Osteoblast (primary cell): ENCODE measurements at places on chromosomes 5 and 9.

GRCh38 chr5:131394128-131394527, 130.3 kb downstream of the CDC42SE2 start:
- DNase-seq, result no peak

GRCh38 chr5:55377810-55378209, 70.0 kb downstream of the MTREX start:
- DNase-seq, result no peak

DNA sequence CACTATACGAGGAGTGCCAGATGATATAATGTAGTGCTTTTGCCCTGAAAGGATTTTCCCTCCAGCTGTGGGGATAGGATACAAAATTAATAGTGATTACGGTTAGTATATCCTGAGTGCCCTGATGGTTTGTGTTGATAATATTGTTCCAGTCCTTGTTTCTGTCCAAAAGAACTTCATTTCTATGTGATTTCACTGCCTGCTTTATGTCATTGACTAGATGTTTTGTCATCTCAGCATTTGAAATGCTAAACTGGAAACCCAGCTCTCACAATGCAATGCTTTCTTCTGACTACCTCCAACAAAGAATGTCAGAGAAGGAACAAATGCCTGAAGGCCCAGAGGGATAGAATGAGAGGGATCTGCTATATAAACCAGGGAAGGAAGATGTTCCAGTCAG, 177.8 kb downstream of the NIPBL start:
- DNase-seq, result no peak

DNA sequence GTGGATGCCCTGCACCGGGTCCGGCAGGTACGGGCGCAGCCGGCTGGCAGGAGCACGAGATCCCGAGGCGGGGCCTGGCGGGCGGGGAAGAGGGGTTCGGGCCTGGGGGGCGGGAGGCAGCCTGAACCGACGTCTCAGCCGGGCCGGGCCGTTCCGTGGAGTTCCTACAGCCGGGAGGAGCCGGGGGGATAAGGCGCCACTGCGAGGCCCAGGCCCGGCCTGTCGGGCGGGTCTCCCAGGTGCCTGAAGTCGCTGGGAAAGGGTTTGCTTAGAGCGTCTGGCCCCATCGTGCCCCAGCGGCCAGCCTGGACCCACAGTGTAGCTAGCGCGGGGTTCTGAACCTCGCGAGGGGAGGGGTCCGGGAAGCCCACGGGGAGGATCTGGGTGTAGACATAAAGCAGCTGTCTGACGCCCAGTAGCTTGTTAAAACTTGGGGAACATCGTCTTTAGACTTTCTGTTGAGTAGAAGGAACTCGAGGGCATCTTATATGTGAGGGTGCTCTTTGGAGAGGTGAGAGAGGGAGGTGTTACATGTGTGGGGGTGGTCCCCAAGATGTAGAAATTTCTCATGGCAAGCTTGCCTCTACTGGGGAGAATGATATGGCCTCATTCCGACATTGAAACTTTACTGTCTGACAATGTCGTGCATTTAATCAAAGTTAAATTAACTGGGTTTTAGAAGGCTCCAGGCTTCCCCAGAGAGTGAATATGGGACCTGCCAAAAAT, 524 bp downstream of the FUBP3 start:
- DNase-seq, result peak; percentile 69

GRCh38 chr9:135090547-135090946, 3.1 kb downstream of the OLFM1 start:
- DNase-seq, result no peak

GRCh38 chr9:127943011-127943662, 5.5 kb upstream of the DPM2 start:
- peak; percentile 15 for DNase-seq

DNA sequence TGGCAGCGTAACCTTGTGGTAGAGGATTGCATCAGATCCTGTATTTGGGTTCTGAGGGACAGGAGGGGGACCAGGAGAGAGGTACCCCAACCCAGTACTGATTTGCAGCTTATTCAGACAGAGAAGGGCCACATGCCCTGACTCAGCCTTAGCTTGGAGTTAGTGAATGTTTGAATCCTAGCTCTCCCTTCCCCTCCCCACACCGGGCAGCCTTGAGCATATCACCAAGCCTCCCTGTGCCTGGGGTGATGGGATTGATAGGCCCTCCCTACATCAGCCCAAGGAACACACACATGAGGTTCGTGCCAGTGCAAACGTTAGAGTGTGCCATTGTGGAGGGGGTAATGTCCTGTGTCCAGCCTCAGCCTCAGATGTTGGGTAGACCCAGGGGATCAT, 71.9 kb downstream of the AMBP start:
- DNase-seq, result no peak

DNA sequence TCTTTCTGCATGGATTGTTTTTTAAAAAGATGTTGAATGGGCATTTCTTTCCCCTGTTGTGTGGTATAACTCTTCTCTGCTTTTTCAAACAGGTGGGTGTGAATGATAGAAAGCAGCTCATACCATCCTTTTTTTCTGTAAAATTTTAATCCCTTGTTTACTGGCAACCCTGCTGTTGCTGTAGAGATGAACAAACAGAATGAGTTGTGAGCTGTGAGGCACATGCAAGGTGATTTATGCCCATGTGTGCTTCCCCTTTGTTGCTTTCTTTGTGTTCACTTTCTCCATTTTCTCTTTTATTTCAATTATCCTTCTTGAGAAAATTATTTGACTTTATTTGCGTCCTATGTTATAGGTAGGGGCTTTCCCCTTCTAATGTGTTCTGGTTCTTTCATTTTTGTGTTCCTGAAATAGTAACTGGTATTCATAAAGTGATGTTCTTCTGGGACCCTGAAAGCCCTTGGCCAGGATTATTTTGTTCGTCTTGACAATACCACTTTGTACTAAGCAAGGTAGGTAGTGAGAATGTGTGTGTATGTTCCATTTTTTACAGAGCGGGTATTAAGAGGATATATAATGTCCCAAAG, 79.9 kb downstream of the AOPEP start:
- no peak for DNase-seq

DNA sequence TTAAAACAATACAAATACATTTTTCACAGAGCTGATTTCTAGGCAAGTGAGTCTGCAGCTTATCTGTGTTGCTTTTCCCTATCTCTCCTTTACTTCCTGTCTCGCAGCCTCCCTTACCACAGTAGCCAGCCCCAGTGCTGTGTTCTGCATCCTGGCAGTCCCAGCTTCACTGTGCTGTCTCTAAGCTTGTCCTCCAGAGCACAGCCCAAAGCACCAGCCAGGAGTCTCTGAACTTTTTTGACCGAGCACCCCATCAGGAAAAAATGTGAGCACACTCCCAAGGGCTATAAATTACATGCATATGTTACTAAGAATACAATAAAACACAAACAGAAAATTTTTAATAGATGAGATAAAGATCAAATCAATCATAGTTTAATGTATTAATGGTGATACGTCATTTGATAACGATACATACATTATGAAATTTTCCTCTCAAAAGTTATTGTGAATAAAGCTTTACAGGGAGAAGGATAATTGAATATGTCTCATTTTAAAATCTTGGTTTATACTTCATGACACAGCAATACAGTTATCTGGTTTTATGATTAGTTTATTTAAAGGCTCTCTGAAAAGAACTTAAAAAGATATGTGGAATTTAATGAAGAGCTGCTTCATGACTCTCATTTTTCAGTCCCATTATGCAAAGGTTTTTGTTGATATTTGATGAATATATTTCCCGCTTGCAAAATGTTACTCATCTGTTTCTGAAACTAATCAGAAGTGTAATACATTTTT, 7.3 kb upstream of the RHOBTB3 start:
- DNase-seq, result no peak

DNA sequence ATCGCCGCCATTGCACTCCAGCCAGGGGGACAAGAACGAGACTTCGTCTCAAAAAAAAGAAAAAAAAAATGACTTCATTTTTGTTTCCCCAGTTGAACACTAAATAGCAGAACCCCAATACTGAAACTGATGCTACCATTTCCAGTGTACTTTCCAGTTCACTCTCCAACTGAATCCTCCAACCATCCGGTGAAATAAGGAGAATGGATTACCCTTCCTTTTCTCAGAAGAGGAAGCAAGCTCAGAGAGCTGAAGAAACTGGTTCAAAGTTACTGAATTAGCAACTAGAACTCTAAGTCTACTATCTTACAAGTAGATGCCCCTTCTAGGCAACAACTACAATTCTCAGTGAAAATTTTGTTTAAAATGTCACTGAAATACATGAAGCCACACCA, 3.9 kb downstream of the FAM13B start:
- DNase-seq, result no peak

DNA sequence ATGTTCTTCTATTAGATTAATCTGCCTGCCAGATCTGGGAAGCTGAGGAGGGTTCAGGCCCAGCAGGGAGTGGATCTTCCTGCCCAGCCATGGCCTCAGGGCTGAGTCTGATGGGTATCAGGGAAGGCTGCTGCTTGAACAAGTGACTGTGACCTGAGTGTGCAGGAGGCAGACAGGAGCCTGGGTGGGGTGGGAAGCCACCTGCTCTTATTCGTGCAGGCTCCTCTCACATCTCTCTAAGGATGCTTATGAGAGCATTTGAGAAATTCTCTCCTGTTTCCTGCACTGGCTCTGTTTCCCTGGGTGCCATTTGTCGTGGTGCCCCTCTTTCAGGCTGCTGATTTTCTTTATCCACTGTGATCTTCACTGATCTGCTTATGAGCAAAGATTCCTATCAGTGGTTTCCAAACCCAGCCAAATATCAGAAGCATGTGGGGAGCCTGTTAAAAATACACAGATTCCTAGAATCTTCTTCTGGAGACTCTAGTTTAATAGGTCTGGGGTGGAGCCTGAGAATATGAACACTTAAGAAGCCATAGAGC, 2.1 kb downstream of the RGS3 start:
- DNase-seq, result no peak

DNA sequence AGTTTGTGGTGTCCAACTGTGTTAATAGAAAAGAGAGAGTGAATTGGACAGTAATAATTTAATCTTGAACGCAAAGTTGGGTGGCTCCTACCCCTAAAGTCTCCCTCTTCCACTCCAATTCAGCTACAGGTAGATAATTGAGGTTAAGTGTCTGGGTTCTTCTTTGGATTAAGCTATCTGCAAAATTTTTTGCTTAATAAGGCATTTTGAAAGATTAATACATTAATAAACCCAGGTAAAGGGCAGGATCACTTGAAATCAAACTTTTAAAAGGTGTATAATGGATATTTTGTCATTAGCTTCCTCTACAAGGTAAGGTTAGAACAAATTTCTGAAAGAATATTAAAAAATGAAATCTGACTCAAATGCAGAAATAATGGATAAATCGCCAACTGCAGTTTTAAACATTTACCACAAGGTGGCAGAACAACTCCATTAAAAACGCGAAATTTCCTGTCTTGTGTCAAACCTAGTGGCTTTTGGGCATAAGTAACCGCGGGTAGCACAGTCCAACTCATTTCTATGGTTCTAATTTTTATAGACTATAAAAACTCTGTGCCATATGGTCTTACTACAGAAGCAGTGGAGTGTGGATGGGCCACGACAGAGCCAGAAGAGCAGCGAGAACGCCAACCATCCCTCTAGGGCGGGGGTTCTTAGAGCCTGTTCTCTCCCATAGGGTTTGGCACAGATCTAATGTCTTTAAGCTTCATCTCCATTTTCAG, 276.5 kb downstream of the ARHGEF28 start:
- peak; percentile 58 for DNase-seq

DNA sequence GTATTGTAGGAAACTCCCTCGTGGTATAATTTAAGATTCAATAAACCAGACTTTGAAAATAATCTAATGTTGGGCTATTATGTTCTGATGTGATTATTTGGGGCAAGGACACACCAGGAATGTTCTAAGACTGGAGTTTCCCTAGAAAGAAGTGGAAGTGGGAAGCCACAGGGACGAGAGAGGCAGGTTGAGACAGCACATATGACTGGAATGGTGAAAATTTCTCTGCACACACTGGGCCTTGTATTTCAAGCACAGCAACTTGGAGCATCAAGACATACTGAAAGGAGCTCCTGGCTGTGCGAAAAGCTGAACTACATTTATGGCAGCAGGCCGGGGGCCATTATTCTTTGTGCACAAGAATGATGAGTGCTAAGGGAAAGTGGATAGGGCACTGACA, 98.2 kb downstream of the CETN3 start:
- no peak for DNase-seq

DNA sequence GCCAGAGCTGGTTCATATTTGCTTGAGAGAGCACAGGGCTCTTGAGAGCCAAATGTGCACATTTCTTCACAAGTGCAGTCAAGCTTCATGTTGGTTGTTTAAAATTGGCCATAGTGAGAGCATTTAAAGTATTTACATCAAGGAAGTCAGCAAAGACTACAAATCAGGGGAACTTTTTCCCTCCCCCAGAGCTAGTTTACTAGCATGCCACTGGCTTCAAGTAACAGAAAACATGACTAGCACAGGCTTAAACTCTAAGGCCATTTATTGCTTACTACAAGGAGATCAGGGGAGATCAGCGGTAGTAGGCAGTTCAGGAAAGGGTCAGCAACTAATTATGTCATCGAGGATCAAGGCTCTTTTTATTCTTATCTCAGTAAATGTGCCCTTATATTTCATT, 11.0 kb upstream of the CCDC171 start:
- DNase-seq, result no peak

- DNase-seq, result peak; percentile 3
Observed at GRCh38 chr9:72581694-72582093, 60.3 kb downstream of the TMC1 start.

DNA sequence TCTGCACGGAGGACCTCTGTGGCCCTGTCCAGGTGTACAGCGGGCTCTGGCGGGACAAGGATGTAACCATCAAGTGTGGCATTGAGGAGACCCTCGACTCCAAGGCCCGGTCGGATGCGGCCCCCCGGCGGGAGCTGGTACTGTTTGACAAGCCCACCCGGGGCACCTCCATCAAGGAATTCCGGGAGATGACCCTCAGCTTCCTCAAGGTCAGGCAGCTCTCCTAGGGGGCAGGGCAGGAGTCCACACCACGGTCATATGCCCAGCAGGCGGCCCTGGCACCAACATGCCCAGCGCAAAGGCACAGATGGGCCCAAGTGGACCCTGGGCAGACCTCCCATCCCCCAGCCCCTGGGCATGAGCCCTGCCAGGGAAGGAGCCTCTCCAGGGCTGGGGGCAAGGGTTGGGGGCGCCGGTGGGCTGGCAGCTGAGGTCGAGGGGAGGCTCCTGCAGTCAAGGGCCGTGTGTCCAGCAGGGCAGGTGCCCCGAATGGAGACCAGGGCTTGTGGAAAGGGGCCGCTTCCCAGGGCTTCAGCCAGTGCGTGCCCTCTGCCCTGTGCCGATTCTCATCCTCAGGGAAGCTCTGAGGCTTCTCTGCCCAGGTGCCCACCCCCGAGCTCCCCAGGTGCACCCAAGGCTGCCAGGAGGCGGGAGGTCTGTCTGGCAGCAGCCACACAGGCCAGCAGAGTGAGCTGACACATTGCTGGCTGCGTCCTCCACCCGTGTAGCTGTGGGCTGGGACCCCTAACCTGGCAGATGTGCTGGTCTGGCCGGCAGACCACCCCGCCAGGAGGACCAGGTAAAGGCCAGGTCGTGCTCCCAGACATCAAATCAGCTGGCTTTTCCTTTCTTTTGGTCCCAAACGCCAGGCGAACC, 10.0 kb downstream of the DIPK1B start:
- peak; percentile 84 for DNase-seq

GRCh38 chr9:9612755-9613154, 1000.0 kb downstream of the PTPRD start:
- no peak for DNase-seq
